ENCODE measurements at places on chromosomes 16 and 17.

GRCh38 chr17:61386251-61386650 is 13.4 kb upstream of the TBX2 start:
- no peak for DNase-seq

GRCh38 chr16:9381399-9381798 is 290.0 kb downstream of the HAPSTR1 start:
- DNase-seq: no peak

DNA sequence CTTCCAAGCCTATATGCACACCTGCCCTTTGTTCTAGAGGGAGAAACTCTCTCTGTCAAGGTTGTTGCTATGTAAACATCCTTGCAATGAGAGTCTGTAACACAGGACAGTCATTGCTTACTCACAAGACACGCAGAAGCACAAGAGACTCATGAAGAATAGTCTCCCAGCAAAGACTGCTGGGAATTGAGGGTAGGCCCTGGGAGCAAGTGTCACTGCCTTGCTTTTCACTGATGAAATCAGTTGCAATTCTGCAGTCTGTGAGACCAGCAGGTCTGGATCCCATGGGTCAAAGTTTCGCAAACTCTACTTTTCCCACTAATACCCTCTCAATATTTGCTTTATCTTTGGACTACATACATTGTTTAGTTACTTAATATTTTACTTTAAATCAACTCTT is 177.4 kb downstream of the FTO start:
- peak; percentile 89 for DNase-seq

DNA sequence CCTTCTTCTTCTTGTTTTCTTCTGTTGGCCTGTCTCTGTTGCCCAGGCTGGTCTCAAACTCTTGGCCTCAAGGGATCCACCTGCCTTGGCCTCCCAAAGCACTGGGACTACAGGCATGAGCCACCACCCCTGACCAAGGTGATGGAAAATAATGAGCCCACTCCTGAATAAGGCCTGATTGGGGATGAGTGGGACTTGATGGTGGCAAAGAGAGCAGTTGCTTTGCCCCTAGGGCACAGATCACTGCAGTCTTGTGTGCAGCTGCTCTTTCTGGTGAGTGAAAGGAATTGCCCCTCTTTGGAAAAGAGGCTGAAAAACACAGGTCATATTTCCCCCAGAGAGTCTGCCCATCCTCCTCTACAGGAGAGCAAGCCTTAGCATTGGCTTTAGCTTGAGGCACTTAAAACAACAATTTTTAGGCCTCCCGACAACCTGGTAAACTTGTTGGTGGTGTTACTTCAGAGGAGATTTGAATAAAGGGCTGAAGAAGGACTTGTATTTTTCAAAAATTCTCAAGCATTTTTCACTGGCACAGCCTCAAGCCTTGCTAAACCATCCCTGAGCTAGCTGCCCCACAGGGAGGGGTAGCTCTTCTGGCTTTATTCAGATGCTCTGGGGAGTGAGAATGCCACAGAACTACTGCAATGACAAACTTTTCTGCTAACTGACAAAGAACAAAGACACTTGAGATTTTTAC is 6.1 kb upstream of the PDP2 start:
- peak; percentile 49 for DNase-seq

GRCh38 chr16:64051824-64052223 is 1070.0 kb downstream of the CDH11 start:
- peak; percentile 0 for DNase-seq

- DNase-seq: no peak
Observed at GRCh38 chr17:80908776-80909175, 82.9 kb upstream of the CHMP6 start.

DNA sequence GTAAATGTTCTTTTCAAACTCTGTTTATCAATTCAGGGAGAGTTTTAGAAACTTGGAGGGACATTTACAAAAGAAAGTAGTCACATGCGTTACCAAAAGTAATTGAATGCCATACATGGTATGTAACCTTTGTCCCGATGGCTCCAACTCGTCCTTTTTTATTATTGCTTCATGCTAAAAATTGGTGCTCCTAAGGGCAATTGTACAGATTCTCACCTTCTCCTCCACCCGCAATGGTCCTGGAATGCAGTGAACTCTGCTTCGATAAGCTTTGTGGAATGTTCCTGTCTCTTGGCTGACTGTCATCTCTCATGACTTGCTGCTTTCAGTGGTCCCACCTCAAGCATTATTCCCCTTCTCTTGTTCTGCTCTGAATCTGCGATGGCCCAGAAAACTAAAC is 20.9 kb downstream of the GNAO1 start:
- DNase-seq: peak; percentile 74

Measured in ELR (cell line).